CD4-positive, alpha-beta T cell treated with Interleukin-4 for 4 hours (primary cell): ENCODE measurements at places on chromosomes 5 and 9.
A peak's percentile ranks its signal among the peaks of the same experiment; 100 is the strongest.

DNA sequence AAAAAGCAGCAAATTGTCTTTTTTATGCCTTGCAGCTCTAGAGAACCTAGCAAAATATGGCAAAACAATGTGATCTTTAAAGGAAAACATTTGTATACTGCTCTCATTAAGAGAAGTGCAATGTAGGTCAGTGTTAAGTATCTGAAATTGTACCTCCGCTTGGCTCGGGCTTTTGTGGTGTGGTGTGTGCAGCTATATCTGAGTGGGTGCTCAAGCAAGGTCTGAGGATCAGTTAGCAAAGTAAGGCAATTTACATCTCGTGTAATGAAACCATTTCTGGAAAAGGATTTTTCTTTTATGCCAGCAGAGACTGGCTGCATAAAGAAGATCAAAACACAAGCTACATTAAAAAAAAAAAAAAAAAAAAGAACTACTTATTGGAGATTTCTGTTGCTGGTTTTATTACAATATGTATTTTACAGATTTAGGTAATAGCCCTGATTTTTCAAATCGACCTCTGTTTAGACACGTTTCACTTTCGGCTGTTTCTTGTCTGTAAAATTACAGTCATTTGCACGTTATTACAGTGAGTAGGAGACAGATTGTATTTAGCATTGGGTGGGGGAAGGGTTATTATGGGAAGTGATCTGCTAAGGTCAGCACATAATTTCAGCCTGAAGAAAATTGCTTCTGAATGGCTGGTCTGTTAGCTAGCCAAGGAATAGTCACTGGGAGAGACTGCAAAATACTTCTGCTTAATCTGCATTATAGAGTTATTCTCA lies 7.9 kb upstream of the ZNF608 start:
- no peak for DNase-seq

DNA sequence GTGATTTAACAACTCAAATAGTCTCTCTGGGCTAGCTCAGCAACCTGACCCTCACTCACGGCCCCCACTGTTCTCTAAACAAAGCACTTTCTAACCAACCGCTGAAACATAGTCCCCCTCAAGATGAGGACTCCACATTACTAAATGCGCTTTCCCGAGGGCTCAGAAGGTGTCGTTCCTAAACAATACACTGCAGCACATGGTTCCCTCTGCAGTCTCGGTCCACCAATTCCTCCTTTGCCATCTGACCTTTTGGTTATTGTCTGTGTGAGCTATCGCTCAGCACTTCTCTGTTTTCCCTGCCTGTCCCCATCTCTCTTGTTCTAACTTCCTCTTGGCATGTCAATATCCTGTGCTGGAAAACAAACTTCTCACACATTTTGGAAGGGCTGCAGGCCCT lies 7.2 kb downstream of the EPB41L4A start:
- no peak for DNase-seq

- no peak for DNase-seq
Observed at GRCh38 chr9:94872891-94873511, 146.5 kb downstream of the AOPEP start.

DNA sequence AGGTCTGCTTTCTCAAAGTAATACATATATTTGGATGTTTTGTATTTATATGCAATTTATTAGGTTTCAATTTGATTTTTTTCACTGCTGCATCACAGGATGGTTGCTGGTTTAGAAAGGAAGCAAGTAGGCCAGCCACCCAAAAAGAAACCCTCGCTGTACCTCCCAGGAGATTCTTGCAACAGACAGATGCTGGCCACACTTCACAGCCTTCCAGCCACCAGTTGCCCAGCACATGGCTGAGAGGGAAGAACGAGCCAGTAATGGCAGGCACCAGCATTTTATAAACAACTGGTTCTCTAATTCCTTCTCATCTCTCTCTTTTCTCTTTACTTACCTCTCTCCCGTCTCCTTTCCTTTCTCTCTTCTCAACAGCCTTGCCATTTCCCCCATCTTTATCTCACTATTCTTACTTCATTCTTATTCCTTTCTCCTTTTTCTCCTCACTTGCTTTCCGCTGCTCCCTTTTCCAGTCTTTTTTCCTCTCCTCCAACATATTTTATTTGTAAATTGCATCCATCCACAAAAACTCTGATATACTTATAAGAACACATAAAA lies 38.9 kb downstream of the EFNA5 start:
- DNase-seq, result no peak

DNA sequence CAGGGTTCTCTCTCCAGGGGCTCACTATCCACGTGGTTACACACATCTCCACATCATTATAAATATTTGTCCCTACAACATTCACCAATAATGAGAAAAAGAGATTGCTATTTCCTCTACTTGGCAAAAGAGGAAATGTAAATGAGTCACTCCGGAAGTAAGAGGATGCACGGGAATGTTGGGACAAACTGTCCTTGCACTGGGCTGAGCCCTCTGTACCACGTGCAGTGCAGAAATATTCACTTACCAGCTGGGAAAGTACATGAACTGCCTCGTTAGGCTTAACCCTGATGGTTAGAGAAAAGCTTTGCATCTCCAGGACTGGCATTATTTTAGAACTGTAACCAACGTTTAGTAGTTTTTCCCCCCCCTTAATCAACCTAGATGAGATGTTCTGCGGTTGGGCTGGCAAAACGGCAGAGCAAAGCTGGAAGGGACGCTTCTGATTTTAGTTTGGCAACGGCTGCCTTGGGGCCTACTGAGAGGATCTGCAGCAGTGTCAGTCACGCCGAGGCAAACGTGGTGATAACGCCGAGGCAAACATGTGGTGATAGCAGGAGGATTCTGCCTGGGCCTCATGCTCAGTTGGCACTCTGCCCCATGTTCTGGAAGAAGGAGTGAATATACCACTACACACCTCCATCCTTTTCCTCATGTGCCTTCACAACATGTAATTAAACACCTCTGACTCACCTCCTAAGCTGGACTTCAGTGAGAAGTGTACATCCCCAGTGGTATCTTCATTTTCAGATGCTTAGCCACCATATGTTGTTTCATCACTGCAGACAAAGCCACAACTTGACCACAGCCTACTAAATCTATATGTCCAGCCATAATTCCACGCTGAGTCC lies 661.4 kb upstream of the KLF4 start:
- DNase-seq, result no peak

DNA sequence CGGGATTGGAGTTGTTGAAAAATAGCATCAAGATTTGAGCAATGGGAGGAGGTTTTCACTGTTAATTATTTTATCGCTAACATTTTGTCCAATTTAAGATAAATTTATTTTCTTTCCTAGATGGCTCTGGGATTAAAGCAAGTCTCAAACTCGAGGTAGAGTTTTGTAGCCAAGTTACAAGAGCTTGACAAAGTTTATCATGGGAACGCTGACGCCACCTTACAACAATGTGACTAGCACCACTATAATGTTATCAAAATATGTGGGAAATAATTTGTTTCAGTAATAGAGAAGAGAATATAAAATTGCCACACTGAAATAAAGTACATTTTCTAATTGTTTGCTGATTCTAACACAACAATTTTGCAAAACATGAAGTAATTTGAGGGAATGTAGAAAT lies 19.8 kb upstream of the TARS1 start:
- DNase-seq, result no peak

- no peak for DNase-seq
Observed at GRCh38 chr9:36936498-36936831, 97.6 kb downstream of the PAX5 start.

GRCh38 chr5:4785971-4786370 lies 354.2 kb upstream of the ADAMTS16 start:
- DNase-seq, result no peak

- no peak for DNase-seq
Observed at GRCh38 chr9:3014178-3014577, 170.3 kb upstream of the PUM3 start.

- DNase-seq, result no peak
Observed at GRCh38 chr5:66805514-66806430, 209.6 kb downstream of the MAST4 start.

- DNase-seq, result no peak
Observed at GRCh38 chr9:4497855-4498254, 7.6 kb downstream of the SLC1A1 start.

- DNase-seq, result no peak
Observed at GRCh38 chr9:130411566-130411915, 33.2 kb upstream of the ASS1 start.

DNA sequence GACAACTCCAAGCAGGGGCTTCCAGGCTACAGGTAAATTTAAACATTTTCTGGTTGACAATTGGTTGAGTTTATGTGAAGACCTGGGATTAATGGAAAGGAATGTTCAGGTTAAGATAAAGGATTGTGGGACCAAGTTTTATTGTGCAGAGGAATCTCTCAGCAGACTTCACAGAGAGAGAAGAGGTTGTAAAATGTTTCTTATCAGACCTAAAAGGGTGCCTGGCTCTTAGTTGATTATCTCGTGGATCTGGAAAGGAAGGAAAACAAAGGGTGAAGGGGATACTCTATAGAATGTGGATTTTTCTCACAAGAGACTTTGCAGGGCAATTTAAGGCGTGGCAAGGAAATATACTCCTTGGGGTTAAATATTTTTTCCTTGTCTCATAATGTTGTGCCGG lies 96.5 kb upstream of the RASGRF2 start:
- no peak for DNase-seq

DNA sequence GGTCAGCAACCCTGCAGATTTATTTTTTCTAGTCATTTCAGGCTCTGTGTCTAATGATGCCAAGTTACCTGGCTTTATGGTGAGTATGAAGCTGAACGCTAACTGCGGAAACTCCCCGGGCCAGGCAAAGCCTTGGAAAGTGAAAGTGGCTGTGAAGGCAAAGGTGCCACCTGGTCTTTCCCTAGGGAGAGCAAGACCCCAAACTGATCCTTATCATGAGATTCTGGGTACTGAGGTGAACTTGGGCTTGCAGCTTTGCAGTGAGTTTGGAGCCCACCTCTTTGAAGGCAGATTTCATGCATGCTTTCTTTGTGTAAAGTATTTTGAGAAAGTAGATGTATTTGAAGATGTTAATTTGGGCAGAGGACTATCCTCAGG lies 63.3 kb downstream of the CARTPT start:
- no peak for DNase-seq

GRCh38 chr5:89005990-89006389 lies 123.0 kb upstream of the MEF2C start:
- DNase-seq, result no peak

- no peak for DNase-seq
Observed at GRCh38 chr9:100669968-100670367, 92.1 kb downstream of the CAVIN4 start.

GRCh38 chr5:151078490-151079262 lies 2.2 kb downstream of the TNIP1 start:
- peak; percentile 82 for DNase-seq

GRCh38 chr5:178058321-178059012 lies 54.9 kb upstream of the N4BP3 start:
- DNase-seq, result no peak

DNA sequence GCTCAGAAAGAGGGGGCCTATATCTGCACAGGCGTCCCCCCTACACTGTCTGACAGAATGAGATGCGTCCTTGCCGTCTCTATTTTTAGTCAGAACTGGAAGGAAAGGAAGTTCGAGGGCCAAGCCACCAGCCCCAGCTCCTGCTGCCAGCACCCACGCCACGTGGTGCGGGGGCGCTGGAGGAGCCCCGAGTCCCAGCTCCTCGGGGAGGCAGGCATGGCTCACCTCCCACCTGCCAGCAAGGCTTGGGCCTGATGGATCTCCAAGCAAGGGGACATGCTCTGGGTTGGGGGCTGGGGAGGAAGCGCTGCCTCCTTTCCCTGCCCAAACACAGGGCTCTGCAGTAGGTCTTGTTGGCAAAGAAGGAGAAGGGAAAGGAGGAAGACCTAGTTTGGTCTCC lies 80.3 kb upstream of the ARAP3 start:
- no peak for DNase-seq

DNA sequence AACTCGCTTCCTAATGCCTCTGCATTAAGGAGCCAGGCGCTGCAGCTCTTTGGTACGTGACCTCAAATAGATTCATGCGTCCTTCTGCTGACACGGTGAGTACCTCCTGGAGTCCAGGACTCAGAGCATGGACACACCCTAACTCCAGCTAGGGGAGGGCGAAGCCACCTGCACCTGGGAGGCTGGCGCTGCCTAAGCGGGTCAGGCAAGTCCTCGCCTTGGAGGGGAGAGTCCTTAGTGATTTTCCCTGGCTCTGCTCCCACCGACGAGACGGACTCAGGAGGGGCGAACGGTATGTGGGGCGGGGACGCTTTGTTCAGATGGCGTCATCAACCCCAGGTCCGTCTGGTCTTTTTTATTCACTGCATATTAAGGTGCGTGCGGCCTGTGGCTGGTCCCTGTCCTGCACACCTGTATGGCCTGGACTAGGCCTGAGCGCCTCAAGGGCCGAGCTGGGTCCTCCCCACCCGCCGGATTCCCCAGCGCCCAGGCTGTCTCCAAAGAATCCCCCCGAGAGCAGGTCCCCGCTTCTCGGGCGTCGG lies 50.3 kb downstream of the NSUN2 start:
- DNase-seq, result no peak

DNA sequence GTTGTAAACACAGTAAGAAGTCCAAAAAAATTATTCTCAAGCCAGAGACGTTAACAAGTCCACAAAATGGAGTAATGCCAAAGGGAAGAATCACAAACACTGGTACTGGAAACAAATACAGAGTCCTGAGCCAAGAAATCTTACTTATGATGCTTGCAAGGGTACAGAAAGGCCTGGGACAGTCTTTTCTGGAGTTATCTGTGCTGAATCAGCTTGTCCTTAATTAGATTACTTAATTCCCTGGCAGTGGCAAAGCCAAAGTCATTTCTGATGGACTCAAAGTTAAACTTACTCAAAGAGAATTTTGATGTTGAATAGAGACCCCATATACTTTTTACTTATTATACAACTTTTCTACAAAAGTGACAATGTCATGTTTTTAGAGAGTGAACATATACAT lies 610.5 kb upstream of the ITGA1 start:
- DNase-seq, result no peak

DNA sequence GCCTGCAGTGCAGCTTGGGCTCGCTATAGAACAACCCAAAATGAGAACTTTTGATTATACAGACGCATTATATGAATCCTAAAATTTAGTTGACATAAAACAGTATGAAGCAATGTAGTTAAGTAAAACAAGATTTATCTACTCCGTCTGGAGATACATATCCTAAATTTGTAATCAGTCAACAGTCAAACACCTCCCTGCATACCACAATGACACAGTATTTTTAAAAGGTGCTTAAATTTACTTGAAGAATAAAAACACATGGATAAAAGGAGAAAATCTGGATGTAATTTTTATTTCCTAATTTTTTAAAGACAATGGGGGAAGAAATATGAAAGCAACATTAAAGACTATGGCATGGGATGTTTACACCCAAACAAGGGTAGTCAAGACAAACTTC lies 70.8 kb downstream of the PTBP3 start:
- no peak for DNase-seq

GRCh38 chr5:26553079-26553478 lies 485.3 kb downstream of the CDH9 start:
- no peak for DNase-seq

DNA sequence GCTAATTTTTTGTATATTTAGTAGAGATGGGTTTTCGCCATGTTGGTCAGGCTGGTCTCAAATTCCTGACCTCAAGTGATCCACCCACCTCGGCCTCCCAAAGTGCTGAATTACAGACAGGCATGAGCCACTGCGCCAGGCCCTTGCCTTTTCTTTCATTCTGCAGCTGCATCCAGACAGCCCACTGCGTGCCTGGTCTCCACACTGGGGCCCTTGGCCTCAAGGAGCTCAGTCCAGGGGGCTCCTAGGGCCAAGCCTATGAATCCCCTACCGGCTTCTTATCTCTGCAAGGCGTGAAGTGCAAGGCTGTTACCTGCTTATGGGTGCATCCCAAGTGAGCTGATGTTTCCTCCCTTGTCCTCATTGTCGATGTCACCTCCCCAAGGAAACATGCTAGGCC lies 78.8 kb downstream of the CSNK1A1 start:
- DNase-seq, result no peak

GRCh38 chr5:132181011-132181629 lies 46.5 kb downstream of the P4HA2 start:
- no peak for DNase-seq
